Endothelial cell of umbilical vein (primary cell): ENCODE measurements at places on chromosomes 16 and 17. TPM values are rescaled to one million over a fixed set of nuclear protein-coding genes. Genes with fewer than 3 reads are reported as not detected.

DNA sequence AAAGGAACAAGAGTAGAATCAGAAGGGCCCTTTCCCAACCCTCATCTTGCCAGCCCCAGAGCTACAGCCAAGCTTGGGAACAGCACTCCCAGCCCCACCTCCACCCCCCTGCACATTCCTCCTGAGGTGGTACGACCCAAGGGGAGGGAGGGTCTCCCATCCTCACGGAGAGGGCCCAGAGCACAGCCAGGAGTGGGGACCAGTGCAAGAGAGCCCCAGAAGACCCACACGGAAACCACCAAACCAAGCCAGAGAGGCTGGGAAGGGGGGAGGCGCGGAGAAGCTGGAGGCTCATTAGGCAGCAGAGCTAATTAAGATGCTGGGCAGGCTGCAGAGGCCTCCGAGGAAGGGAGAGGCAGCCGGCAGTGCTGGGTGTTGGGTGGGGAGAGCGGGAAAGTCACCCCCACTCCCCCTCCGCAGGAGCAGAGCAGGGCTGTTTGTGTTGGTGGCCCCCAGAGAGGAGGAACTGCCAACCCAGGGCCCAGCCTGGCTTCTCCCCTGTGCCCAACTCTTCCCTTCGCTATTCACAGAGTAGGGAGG, 2.4 kb downstream of the CACNB1 start:
- DNase-seq: no peak

- DNase-seq: no peak
These were observed 160.0 kb downstream of the CBLN1 start for GRCh38 chr16:49121636-49122035.

The TMIGD1 gene
- not detected in 2 replicates for total RNA-seq

The MYL11 gene
- total RNA-seq: 1.3 TPM in 1 of 2 replicates, not detected in the other

The CCL15 gene
- total RNA-seq: not detected in 2 replicates

DNA sequence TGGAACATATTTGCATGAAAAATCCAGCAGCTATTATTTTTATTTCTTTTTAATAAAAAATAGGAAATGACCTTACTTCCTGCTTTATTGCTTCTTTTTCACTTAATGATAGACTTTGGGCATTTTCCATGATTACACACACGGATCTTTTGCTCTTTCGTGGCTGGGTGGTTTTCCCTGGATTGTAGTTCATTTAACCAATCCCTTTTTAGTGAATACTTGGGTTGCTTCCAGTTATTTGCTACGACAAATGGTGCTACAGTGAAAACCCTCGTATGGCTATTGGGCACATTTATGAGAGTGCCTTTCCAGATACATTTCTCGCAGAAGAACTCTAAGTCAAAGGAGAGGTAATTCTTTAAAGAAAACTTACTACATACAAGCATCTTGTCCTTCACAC, 38.6 kb downstream of the FOXL1 start:
- DNase-seq: peak; percentile 69
